ENCODE measurements at places on chromosomes 1 and 21. TPM values are rescaled to one million over a fixed set of nuclear protein-coding genes. Genes with fewer than 3 reads are reported as not detected.

GRCh38 chr21:14844001-14844400, 220.8 kb downstream of the NRIP1 start:
- no peak for DNase-seq

GRCh38 chr1:55034476-55035133, 4.7 kb upstream of the PCSK9 start:
- DNase-seq: no peak

DNA sequence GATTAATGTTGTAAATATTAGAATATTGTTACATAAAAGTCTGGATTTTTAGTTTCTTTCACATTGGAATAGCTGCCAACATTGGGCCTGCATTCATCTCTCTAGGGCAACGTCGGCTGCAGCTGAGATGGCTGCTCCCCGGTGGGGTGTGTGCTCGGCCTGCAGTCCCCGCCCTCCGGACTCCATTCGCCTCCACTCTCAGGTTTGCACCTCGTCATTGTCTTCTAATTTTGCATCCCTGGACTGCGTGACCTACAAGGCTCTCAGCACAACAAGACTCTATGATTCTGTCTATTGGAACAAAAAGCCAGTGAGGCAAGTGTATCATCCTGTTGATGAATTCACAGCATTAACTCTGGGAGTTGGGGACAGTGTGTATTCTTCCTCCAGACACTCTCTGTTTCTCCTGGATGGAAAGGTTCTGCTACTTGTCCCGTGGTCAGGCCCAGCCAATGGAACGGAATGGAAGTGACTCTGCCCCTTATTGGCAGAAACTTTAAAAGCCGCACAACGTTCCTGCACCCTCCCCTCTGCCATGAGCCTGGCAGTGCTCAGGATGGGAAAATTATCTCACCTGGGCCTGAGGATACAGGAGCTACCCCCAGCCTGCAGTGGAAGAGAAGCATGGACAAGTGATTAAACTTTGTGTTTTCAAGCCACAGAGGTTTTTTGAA, 105.0 kb upstream of the SAMD11 start:
- no peak for DNase-seq

DNA sequence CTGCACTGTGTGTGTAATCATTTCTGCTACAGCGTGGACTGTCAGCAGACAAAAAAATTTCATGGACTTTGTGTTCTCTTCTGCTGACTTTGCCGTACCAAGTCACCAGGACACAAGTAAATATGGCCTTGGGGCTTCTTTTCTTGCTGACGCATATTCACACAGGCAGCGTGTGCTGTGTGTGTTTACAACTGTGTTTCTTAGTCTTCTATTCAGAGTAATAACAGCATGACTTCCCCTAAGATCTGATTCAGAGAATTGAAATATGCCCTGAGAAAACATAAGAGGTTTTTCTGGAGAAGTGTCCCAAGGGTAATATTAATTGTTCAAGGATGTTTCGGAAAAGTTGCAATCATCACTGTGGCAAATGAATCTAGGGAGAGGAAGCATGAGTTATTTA, 47.1 kb upstream of the DYNLT5 start:
- DNase-seq: no peak

- DNase-seq: no peak
Observed at GRCh38 chr1:6761196-6761737, 24.0 kb upstream of the CAMTA1 start.

DNA sequence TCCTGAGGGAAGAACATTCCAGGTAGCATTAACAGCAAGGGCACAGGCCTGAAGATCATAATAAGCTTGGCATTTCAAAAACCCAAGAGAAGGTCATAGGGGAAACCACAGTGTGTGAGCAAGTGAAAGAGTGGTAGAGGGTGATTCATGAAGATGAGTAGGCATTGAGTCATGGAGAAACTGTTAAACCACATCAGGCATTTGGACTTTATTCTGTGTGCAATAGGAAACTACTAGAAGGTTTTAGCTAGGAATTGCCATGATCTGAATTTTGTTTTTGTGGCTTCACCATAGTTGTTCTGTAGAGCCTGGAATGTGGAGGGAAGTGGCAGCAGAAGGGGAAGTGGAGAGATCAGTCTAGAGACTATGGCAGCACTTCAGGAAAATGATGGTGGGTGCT, 359.0 kb upstream of the PTBP2 start:
- DNase-seq: peak; percentile 58

Gene HES5
- not detected for total RNA-seq

Gene BOLA1
- total RNA-seq: 15.5 TPM

Gene AADACL3
- not detected for total RNA-seq

Gene ARTN
- 0.39 TPM for total RNA-seq
